H9 (cell line): ENCODE measurements at places on chromosomes 13 and 19.
A peak's percentile ranks its signal among the peaks of the same experiment; 100 is the strongest.

DNA sequence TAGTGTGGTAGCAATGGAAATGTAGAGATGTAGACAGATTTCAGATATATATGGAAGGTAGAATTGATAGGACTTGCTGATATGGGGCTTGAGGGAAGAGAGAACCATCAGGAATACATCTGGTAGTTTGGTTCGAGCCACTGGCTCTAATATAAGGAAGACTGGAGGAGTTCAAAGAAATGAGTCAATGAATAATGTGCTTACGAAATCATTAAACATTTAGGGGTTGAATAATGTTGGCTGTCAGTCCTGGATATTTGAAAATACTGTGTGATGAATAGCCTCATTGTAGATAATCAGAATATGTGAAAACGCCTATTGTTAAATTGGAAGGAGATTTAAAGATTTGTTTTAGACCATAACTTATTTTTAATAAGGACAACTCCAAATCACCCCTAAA is 21.6 kb downstream of the SGCG start:
- H3K27ac ChIP-seq: no peak overlapping the region
- no peaks in the 10 kb centered on the region for H3K36me3 ChIP-seq
- H3K4me3 ChIP-seq: no peak overlapping the region
- DNase-seq: no peak
- H3K27me3 ChIP-seq: no peaks in the 10 kb centered on the region; the same call in 1 of the 2 replicates
- H3K4me1 ChIP-seq: no peaks in the 10 kb centered on the region

- H3K4me1 ChIP-seq: no peaks in the 10 kb centered on the region
- H3K4me3 ChIP-seq: no peak overlapping the region
- DNase-seq: no peak
- no peak overlapping the region for H3K27ac ChIP-seq
- H3K27me3 ChIP-seq: peaks cover 2% of the 10 kb centered on the region; the same call in 1 of the 2 replicates
- no peaks in the 10 kb centered on the region for H3K36me3 ChIP-seq
These were observed 84.7 kb upstream of the MEDAG start for GRCh38 chr13:30821421-30821820.

DNA sequence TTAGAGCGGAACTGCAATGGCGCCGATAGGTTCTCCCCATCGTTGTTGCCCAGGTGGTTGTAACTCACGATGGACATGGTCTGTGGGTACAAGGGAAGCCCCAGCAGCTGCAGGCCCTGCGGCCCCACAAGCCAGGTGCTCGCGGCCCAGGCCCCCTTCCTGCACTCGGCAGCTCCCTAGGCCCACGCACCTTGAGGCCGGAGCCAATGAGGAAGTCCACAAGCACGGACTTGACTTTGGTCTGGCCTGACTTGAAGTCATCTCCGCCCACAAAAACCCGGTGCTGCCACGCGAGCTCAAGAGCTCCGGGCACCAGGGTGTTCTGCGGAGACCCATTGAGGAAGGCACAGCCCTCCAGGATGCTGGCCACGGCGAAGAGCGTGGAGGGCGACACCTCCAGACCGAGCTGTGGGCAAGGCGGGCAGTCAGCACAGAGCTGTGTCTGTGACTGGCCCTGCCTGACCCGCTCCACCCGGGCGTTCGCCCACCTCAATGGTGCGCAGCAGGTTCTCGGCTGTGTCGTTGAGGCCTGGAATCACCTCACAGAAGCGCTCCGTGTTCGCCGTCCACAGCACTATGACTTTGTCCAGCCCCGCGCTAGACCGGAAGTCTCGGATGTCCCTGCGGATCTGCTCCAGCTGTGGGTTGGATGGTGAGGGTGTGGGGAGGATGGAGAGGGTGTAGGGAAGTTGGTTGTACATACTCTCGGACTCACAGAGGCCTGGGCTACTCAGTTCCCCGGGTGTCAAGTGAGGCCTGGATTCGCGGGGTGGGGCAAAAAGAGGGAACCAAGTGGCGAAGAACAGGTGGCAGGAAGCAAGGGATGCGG is 1.9 kb downstream of the ISYNA1 start:
- H3K4me3 ChIP-seq: peak overlapping the region; percentile 74
- H3K27ac ChIP-seq: no peak overlapping the region
- no peak for DNase-seq
- H3K36me3 ChIP-seq: peaks cover 19% of the 10 kb centered on the region
- peaks cover 7% of the 10 kb centered on the region; the same call in 1 of the 2 replicates for H3K4me1 ChIP-seq
- no peaks in the 10 kb centered on the region for H3K27me3 ChIP-seq

- no peak for DNase-seq
- no peak overlapping the region for H3K4me3 ChIP-seq
- no peak overlapping the region for H3K27ac ChIP-seq
- no peaks in the 10 kb centered on the region for H3K27me3 ChIP-seq
- no peaks in the 10 kb centered on the region for H3K4me1 ChIP-seq
These were observed 15.2 kb upstream of the TOMM40 start for GRCh38 chr19:44875666-44876451.

GRCh38 chr13:108448891-108449290 is 179.4 kb downstream of the TNFSF13B start:
- H3K4me3 ChIP-seq: no peak overlapping the region
- no peaks in the 10 kb centered on the region for H3K4me1 ChIP-seq
- no peak overlapping the region for H3K27ac ChIP-seq
- no peaks in the 10 kb centered on the region for H3K27me3 ChIP-seq

GRCh38 chr19:44666852-44667556 is 4.3 kb upstream of the CEACAM19 start:
- H3K27me3 ChIP-seq: no peaks in the 10 kb centered on the region
- no peak overlapping the region for H3K4me3 ChIP-seq
- DNase-seq: no peak
- H3K36me3 ChIP-seq: peaks cover 15% of the 10 kb centered on the region
- no peak overlapping the region for H3K27ac ChIP-seq

- no peak overlapping the region for H3K27ac ChIP-seq
- no peaks in the 10 kb centered on the region for H3K27me3 ChIP-seq
- H3K4me3 ChIP-seq: peak overlapping the region; percentile 84
- DNase-seq: no peak
- H3K36me3 ChIP-seq: peaks cover 45% of the 10 kb centered on the region
These were observed 512 bp downstream of the RPS19 start for GRCh38 chr19:41860419-41861115.

GRCh38 chr13:67146523-67147130 is 83.5 kb downstream of the PCDH9 start:
- no peak for DNase-seq
- no peaks in the 10 kb centered on the region for H3K27me3 ChIP-seq
- no peaks in the 10 kb centered on the region; the same call in 1 of the 2 replicates for H3K4me1 ChIP-seq
- H3K36me3 ChIP-seq: no peaks in the 10 kb centered on the region
- H3K4me3 ChIP-seq: no peak overlapping the region

DNA sequence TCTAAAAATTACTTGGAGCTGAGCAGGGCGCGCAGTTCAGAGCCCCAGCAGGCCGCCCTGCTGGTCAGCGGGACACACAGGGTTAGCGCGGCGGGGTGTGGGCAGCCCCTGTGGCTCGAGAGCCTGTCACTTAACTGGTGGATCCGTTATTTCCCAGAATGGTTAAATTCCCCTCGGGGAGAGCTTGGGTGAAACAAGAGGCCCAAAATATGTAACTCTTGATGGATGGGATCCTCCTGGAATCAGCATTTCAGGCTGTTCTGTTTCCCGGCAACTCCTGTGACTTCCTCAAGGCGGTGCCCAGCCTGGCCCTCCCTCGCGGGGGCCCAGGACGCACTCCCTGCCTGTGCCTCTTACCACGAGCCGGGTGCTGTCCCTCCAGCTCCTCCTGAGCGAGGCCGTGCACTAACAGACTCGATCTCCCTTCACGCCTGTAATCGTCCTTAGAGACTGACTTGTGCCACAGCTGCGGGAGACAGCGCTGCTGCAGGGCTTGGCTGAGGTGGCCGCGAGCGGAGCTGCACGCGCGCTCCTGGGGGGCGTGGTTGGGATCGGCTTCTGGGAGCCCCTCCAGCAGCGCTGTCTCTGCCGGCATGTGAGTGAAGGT is 9.7 kb downstream of the PTBP1 start:
- no peak overlapping the region for H3K27ac ChIP-seq
- H3K4me3 ChIP-seq: no peak overlapping the region
- H3K4me1 ChIP-seq: no peaks in the 10 kb centered on the region
- no peaks in the 10 kb centered on the region for H3K27me3 ChIP-seq
- H3K36me3 ChIP-seq: peaks cover 80% of the 10 kb centered on the region

- no peak for DNase-seq
- no peaks in the 10 kb centered on the region for H3K27me3 ChIP-seq
- H3K4me3 ChIP-seq: no peak overlapping the region
- no peak overlapping the region for H3K27ac ChIP-seq
- H3K4me1 ChIP-seq: no peaks in the 10 kb centered on the region
These were observed 239.6 kb downstream of the LHFPL6 start for GRCh38 chr13:39363382-39363772.

GRCh38 chr19:1302533-1303239 is 17.0 kb downstream of the EFNA2 start:
- peaks cover 4% of the 10 kb centered on the region; the same call in 1 of the 2 replicates for H3K36me3 ChIP-seq
- H3K27me3 ChIP-seq: no peaks in the 10 kb centered on the region
- no peak overlapping the region for H3K4me3 ChIP-seq
- DNase-seq: no peak
- no peaks in the 10 kb centered on the region for H3K4me1 ChIP-seq

DNA sequence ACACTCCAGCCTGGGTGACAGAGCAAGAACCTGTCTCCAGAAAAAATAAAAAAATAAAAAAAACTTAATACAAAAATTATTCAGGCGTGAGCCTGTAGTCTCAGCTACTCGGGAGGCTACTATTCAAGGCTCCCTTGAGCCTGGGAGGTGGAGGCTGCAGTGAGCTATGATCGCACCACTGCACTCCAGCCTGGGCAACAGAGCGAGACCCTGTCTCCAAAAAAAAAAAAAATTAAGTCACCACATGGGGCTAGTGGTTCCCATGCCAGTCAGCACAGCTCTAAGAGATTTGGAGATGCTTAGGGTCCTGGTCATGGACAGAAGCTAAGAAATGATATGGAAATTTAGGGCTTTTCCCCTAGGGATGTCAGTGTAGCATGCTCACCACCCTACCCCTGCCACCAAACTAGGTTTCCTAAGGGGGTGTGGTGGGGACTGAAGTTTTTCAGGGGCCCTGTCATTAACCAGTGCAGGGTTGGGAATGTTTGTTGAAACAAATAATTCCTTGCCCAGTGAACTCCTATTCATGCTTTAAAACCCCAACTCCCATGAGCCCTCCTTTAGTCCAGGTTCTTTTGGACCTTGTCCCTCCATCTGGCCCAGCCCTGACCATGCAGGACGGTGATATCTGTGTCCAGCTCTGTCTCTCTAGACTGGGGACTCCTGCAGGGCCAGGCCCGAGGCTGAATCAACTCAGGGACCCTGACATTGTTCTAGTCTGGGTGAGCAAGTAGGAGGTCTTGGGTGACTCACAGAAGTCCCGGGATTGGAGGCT is 1.8 kb downstream of the FCHO1 start:
- H3K27ac ChIP-seq: no peak overlapping the region
- no peaks in the 10 kb centered on the region for H3K4me1 ChIP-seq

GRCh38 chr13:59679254-59679653 is 484.5 kb downstream of the DIAPH3 start:
- no peak for DNase-seq
- peaks cover 1% of the 10 kb centered on the region; the same call in 2 of the 3 replicates for H3K36me3 ChIP-seq
- no peaks in the 10 kb centered on the region for H3K4me1 ChIP-seq
- H3K27ac ChIP-seq: no peak overlapping the region

DNA sequence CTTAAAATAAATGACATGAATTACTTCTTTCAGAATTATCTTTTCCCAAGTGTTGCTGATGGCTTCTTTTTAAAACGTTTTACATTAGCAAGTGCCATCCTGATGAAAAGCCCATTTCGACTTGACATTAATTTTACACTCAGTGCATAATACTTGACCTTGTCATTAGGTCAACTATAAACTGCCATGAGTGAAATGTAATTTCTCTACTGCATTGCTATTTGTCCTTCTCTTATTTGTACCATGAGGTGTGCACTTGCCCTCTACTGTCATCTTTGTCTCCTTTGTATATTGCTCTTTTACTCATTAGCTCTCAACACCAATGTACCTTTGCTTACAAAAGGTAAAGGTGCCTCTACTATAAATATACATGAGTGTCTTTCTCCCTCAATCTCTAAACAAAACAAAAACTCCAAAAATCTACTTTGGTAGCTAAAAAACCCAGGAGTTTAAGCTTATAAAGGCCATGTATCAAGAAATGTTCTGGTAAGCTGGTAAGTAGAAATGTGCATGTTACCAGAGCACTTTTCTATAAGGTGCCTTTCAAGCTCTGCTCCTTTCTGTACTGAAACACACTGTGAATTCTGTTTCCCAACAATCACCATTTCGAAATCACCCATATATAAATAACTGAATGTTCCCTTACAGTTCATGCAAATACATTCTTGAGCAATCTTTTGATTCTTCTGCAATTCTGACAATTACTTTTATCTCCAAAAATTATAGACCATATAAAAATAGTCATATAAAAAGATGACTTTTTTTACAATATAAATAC is 351.4 kb downstream of the SLITRK5 start:
- H3K27ac ChIP-seq: no peak overlapping the region
- peaks cover 3% of the 10 kb centered on the region; the same call in 2 of the 3 replicates for H3K36me3 ChIP-seq
- DNase-seq: no peak
- H3K4me1 ChIP-seq: no peaks in the 10 kb centered on the region

DNA sequence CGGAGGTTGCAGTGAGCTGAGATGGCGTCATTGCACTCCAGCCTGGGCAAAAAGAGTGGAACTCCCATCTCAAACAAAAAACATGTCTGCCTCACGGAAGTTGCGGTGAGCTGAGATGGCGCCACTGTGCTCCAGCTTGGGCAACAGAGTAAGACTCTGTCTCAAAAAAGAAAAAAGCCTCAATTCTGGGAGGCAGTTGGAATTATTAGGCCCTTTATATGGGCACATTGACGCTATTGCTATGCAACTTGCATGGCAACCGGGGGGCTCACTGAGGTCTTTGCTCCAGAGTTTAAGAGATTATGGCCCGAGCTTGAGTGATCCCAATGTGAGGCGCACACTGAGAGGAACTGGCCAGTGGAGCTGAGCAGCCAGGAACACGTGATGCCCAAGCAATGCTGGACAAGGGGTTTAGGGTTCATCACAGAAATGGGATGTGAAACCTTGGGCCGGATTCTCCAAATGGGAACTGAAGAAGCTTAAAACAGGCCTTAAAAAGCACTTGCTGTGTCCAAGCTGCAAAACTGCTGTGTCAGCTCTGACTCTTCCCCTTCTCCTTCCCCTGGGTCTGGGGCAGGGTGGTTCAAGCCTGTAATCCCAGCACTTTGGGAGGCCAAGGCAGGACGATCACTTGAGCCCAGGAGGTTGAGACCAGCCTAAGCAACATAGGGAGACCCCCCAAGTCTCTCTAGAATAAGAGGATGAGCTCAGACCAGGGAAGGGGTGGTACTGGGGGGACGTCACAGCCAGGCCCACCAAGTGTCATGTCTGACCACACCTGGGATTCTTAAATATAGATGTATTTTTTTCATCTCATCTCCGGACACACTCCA is 2.5 kb downstream of the FTL start:
- peak; percentile 55 for DNase-seq
- no peaks in the 10 kb centered on the region for H3K27me3 ChIP-seq
- H3K4me1 ChIP-seq: no peaks in the 10 kb centered on the region
- no peak overlapping the region for H3K27ac ChIP-seq
